ENCODE measurements at places on chromosomes 1 and 21. TPM values are rescaled to one million over a fixed set of nuclear protein-coding genes. Genes with fewer than 3 reads are reported as not detected.

Gene FCGR3A
- total RNA-seq = not detected

Gene LRRC38
- 0.50 TPM for total RNA-seq

Gene CHODL
- total RNA-seq = 0.26 TPM

Gene RIPPLY3
- not detected for total RNA-seq

Gene CCDC17
- total RNA-seq = 0.53 TPM

Gene PTPN7
- not detected for total RNA-seq

Gene CFAP126
- total RNA-seq = not detected

Gene ENO1
- 971 TPM for total RNA-seq

Gene TACSTD2
- not detected for total RNA-seq
